ENCODE measurements at places on chromosomes 5 and 9.
A peak's percentile ranks its signal among the peaks of the same experiment; 100 is the strongest.

GRCh38 chr5:119373449-119373858, 17.6 kb downstream of the TNFAIP8 start:
- no peak for DNase-seq

- DNase-seq, result no peak
Measured at GRCh38 chr5:88470745-88471144, 202.1 kb upstream of the TMEM161B start.

GRCh38 chr9:82106536-82106935, 118.0 kb downstream of the SPATA31D1 start:
- DNase-seq, result no peak

- DNase-seq, result no peak
Measured at GRCh38 chr9:93468763-93469456, 15.5 kb upstream of the FAM120AOS start.

DNA sequence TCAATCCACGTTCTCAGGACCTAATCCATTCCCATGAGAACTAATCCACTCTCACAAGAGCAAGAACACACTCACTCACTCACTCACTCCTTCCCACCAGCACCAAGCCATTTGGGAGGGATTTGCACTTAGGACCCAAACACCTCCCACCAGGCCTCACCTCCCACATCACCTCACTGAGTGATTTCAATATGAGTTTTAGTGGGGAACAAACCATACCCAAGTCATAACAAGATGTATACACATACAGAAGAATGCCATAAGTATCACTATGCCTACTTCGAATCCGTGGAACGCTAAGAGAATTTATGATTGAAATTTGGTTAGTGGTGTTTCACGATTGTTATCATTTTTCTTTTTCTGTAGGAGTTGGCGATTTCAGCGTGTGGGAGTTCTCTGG, 29.3 kb upstream of the CTSL start:
- no peak for DNase-seq

- DNase-seq, result no peak
Measured at GRCh38 chr5:17802256-17802655, 168.0 kb downstream of the TAF11L14 start.

GRCh38 chr9:36584620-36585460, 12.1 kb downstream of the MELK start:
- no peak for DNase-seq

GRCh38 chr9:98191181-98191608, 1.2 kb downstream of the CORO2A start:
- DNase-seq, result no peak

GRCh38 chr5:82719368-82719767, 357.8 kb downstream of the TMEM167A start:
- peak; percentile 16 for DNase-seq

DNA sequence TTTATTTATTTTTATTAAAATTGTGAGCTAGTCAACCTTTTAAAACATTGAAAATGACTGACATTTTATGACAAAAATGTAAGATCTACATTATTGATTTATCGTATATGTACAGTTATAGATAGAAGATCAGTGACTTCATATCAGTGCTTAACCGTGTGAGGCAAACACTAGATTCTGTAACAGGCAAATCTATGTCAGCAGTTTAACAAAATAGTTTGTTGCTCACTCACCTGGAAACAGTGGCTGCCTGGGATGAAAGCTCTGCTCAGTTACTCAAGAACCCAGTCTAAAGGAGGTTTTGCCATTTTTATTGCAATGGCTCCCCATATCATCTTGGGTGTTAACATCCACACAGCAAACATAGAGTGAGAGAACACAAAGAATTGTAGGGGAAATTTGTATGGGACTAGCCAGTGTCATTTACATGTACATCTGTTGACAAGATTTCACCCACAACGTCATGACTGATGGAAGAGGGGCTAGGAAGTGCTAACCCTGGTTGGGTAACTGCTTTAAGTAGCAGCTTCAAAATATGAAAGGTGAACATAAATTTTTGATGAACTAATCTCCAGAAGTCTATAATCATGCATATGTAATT, 49.0 kb downstream of the SGCD start:
- no peak for DNase-seq

- DNase-seq, result no peak
Measured at GRCh38 chr5:174412374-174412773, 312.0 kb upstream of the MSX2 start.

- DNase-seq, result no peak
Measured at GRCh38 chr5:163993126-163993525, 487.7 kb downstream of the MAT2B start.

DNA sequence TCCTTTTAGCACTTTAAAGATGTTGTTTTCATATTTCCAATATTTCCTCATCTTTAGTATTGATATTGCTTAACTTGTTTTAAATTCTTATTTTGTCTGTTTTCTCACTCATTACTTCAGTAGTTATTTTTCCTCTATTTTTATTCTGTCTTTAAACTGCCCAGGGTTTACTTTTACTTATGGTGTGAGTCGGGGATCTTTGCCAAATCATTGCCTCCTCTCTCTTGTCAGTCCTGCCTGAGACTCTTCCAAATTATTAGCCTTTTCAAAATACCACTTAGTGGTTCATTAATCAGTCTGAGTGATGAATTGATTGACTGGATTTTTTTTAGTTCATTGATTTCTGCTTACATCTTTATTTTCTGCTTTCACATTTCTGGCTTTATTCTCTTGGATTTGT, 72.9 kb downstream of the SH3GL2 start:
- no peak for DNase-seq

DNA sequence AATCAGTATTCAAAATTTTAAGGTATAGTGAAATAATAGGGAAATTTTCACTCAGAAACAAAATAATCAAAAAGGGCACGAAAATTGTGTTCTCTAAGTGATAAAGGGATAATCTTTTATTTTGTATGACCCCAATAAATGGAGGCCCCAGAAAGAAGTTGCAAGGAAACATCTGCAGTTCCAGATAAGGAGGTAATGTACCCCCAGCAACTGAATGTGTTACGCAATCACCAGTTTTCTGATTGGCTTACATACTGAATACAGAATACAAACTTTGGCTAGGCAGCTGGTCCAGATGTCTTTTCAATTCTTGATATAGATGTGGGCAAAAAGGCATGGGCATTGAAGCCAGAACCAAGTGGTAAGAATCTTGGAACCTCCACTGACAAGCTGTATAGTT, 1.7 kb upstream of the TOPORS start:
- no peak for DNase-seq

DNA sequence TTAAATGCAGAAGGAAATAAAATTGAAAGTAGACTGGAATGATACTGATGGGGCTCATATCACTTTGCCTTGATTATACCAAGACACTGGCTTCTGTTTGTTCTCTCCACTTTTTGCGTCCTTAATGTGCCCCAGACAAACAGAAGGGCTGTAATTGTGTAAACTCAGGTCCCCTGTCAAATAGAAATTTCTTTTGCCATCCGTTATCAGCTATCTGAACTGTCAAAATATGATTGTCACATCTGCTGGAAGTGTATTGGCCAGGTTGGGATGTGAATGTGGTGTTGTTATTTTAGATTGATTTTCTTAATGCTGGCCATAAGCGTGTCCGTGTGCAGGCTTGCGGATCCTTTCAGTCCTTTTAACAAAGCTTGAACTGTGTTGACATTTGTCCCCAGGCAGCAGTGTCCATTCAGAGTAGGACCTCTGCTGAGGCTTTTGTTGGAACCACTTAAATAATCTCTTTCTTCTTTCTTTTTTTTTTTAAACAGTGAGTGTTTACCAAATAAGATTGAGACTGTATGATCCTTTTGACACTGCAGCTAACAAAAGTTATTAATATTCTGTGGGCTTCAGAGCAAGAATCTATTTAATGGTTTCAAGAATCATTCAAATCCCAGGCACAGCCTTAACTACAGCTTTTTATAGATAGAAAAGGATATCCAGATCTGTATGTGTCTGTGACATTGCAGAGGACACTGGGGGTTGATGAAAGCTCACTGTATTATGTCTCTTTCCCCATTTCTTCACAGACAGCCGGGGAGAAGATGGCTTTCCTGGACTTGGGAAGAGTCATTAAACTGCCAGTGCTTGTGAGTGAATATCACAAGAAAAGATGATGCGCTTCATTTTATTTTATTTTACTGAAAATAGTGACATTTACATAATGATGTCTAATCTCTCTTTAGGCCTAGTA, 171.7 kb downstream of the ZNF608 start:
- no peak for DNase-seq

DNA sequence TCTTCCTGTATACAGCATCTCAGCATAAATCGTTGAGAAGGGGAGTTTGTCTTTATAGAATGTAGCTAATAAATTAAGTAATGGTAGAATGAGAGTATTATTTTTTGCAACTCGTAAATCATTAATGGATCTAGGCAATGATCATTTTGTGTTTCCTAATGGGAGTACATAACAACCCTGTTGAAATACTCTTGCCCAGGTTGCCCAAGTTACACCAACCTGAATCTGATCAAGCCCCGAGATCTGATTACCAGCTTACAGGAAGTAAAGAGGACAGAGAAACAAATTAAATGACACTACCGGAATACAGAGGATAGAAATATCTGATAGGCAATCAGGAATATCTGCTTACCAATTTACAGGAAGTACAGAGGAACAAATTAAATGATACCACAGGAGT, 107.3 kb downstream of the AOPEP start:
- no peak for DNase-seq

- no peak for DNase-seq
Measured at GRCh38 chr5:7533941-7534340, 138.0 kb downstream of the ADCY2 start.

- no peak for DNase-seq
Measured at GRCh38 chr9:15300218-15300617, 6.8 kb downstream of the TTC39B start.
